Tongue (tissue), 3 donors: ENCODE measurements at places on chromosomes 16 and 17. TPM values are rescaled to one million over a fixed set of nuclear protein-coding genes. Genes with fewer than 3 reads are reported as not detected.
A peak's percentile ranks its signal among the peaks of the same experiment; 100 is the strongest.

DNA sequence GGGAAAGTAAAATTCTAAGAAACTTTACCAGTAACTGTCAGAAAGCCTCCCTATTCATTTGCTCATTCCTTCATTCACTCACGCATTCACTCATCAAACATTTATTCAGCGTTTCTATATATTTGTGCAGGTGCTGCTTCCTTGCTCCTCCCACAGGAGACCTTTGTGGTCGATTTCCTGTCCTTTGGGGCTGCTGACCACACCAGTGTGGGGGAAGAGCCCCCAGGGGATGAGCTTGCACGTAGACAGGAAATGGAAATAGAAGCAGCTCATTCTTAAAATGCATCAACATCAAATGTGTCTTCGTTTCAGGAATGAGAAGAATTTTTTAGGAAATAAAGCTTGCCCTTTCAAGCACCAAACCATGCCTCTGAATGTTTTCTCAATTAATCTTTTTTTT is 9.6 kb downstream of the PIK3R6 start:
- peak; percentile 37 for DNase-seq

DNA sequence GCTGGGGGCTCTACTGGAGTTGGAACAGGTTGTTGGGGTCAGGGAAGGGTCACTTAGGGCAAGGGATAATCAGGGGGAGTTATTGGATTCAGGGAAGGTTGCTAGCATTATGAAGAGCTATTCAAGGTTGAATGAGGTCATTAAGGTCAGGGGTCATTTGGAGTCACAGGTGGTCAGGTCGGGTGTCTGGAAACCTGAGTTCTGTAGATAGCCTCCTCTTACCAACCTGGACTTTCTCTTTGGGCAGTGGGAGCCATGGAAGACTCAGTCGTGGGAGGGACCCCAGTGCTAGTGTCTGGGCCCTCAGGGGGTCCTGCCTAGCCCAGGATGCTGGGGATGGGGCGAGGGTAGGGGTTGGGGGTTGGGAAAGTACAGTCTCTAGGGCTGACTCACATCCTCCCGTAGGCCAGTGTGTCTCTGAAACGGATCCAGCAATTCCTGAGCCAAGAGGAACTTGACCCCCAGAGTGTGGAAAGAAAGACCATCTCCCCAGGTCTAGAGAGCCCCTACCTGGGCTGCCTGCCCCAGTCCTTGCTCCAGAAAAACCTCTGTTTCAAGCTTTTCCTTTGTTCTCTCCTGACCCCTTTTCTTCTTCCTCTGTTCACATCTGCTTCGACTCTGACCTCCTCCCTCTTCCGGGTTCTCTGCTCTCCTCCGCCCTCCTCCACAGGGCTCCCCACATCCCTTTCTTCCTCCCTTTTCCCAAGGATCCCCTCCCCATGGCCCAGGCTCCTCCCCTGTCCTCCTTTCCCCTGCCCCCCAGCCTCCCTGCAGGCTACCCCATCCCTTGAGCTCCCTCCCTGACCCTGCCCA is 33.5 kb downstream of the ABCC3 start:
- no peak for DNase-seq

The TAC4 gene
- total RNA-seq: not detected

The CACNG5 gene
- not detected for total RNA-seq

GRCh38 chr17:49100601-49101000 is 32.0 kb upstream of the B4GALNT2 start:
- no peak for DNase-seq
